ENCODE measurements at places on chromosomes 16 and 17.

- DNase-seq: no peak
These were observed 189.7 kb downstream of the SNX29 start for GRCh38 chr16:12166271-12166670.

- DNase-seq: no peak
These were observed 119.3 kb upstream of the WSCD1 start for GRCh38 chr17:5950878-5951277.

DNA sequence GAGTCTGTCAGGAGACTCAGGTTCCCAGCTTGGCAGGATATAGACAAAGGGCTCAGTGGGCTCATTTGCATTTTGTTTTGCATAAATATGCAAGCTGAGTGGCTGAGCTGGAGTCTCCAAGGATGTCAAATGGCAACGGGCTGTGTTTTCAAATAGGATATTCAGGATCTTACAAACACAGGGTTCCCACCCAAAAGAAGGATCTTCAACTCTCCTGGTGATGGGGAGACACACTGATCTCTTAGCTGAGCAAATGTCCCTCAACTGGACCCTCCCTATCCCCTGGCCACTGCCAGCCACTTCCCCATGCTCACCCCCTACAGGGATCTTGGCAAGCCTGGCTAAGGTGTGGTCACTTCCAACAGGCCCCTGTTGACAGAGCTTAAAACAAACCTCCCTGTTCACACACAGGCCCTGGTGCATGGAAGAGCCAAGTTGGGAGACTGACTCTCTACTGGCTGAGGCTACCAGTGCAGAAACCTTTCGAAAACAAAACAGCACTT lies 61.6 kb downstream of the SOX9 start:
- no peak for DNase-seq

DNA sequence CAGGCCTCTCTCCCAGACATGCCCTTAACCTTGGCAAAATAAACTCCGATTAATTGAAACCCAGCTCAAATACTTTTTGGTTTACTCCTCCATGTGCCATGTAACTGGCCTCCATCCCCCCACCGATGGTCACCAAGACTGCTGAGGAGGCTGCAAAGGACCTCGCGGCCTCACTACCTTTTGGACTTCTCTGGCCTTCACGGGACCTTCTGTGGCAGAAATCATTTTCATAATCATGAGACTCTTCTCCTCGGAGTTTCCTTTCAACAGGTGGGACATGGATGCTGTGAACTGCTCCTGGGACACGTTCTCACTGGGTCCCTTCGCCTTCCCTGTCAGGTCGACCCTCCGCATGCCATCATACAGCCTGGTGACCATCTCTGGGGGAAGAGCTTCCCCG lies 9.0 kb downstream of the MEAK7 start:
- DNase-seq: no peak

- DNase-seq: peak; percentile 81
These were observed 44.7 kb downstream of the CHD9 start for GRCh38 chr16:53099318-53100130.

DNA sequence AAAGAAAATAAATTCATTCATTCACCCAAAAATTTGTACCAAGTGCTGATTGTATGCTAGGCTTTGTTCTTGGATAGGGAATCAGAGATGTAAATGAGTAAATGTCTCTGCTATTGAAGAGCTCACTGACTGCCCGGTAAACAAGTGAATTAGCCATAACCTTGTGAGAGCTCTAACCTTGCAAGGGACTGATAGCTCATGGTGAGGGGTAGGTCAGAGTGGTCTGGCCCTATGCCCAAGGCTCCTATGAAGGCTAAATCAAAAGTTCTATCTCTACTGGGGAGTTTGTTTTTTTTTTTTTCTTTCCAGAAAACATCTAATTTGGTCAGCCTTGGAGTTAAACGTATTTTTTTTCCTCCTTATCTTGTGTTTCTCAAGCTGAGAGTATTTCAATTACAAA lies 172.8 kb upstream of the CDH11 start:
- no peak for DNase-seq

DNA sequence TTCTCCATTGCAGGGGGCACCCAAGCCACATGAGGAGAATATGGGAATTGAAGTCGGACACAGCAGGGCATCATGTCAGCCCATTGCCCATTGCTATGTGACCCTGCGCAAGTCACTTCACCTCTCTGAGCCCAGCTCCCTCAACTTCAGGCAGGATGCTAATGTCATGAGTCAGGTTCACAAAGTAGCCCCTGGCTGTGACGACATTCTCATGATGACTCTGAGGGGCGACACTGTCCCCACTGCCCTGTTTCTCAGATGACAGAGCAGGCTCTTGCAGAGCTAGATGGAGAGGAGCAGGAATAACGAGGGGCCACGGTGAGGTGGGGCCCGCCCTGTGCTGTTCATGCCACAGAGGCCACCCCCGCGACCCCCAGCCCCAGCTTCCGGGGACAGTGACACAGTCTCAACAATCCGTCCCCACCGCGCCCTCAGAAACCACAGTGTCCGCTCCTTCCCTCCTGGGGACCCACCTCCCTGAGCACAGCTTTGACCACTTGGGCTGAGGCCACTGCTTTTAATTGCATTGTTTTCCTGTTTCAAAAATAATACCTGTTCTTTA lies 13.2 kb upstream of the ZNF469 start:
- no peak for DNase-seq

- DNase-seq: no peak
These were observed 50.9 kb upstream of the CPNE2 start for GRCh38 chr16:57041182-57042156.

DNA sequence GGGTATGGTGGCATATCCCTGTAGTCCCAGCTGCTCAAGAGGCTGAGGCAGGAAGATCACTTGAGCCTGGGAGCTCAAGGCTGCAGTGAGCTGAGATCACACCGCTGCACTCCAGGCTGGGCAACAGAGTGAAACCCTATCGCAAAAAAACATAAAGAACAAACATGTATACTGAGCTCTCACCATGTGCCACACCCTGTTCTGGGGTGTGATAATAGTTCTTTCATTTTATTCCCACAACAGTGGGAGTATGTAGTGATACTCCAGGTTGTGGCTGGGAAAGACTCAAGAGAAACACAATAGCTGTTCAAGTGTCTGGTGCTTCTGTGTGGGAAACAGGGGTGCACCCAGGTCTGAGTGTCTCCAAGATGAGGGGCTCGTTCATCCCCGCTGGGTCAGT lies 90.7 kb downstream of the SOCS1 start:
- DNase-seq: no peak

GRCh38 chr17:2212400-2212981 lies 91.1 kb downstream of the SMG6 start:
- no peak for DNase-seq

DNA sequence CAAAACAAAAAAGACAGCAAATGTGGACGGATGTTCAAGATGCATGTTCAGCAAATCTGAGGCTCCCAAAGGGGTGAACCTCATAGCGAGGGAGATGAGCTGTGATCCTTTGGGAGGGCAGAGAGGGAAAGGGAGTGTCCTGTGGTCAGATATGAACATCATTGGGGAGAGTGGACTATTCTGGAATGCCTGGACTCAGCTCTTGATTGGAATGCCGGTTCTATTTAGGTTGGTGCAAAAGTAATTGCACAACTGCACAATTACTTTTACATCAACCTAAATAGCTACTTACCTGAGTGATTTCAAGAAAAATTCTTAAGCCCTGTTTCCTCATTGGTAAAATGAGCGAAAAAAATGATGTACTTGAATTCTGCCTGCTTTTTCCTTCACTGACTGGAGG lies 89.6 kb downstream of the CACNG3 start:
- DNase-seq: no peak

- DNase-seq: no peak
These were observed 34.4 kb downstream of the DNAH3 start for GRCh38 chr16:21116148-21116693.

GRCh38 chr17:3817851-3818605 lies 17.0 kb upstream of the ITGAE start:
- no peak for DNase-seq

DNA sequence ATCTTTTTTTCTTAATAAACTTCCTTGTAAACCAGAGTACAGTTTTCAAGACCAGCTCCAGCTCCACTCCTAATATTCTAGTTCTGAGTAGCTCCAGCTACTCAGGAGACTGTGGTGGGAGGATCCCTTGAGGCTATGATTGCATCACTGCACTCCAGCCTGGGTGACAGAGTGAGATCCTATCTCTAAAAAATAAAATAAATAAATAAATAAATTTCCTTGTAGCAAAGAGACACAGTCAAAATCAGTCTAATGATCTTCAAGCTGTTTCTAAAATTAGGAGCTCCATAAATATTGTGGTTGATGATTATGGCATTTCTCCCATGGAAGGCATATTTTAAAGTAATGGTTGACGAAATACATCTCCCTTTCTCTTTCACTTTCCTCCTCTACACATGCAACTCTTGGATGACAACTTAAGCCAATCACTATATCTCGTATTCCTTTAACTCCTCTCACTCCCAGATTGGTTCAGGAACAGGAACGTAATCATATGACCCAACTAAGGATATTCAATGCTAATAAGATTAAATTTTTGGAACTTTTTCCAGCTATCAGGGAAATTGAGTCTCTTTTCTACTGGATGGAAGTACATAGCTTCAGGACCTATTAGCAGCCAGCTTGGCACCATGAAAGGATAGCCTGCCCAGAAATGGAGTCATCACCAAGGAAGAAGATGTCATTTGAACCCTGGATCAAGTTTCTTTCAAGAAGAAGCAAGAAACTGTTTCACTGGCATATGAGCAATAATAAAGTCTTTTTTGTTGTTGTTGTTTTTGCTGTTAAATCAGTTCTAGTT lies 42.1 kb upstream of the TAOK1 start:
- DNase-seq: peak; percentile 16

DNA sequence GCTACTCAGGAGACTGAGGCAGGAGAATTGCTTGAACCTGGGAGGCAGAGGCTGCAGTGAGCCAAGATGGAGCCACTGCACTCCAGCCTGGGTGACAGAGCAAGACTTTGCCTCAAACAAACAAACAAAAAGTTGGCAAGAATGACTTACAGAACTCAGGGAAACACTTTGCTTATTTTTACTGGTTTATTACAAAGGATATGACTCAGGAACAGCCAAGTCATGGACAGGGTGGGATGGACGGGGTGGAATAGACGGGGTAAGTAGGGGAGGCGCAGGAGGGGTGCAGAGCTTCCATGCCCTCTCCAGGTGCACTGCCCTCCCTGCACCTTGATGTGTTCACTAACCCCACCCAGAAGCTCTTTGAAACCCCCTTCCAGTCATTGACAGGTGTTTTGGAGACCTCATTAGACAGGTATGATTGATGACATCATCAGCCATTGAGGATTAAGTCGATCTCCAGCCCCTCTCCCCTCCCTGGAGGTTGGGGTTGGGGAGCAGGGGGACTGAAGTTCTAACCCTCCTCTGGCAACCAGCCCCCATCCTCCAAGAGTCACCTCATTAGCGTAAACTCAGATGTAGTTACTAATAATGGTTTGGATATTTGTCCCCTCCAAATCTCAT lies 41.3 kb upstream of the ZCCHC14 start:
- DNase-seq: no peak

GRCh38 chr17:6327007-6327406 lies 107.9 kb downstream of the AIPL1 start:
- no peak for DNase-seq

- DNase-seq: no peak
These were observed 918.1 kb upstream of the CDH8 start for GRCh38 chr16:62954144-62955032.

DNA sequence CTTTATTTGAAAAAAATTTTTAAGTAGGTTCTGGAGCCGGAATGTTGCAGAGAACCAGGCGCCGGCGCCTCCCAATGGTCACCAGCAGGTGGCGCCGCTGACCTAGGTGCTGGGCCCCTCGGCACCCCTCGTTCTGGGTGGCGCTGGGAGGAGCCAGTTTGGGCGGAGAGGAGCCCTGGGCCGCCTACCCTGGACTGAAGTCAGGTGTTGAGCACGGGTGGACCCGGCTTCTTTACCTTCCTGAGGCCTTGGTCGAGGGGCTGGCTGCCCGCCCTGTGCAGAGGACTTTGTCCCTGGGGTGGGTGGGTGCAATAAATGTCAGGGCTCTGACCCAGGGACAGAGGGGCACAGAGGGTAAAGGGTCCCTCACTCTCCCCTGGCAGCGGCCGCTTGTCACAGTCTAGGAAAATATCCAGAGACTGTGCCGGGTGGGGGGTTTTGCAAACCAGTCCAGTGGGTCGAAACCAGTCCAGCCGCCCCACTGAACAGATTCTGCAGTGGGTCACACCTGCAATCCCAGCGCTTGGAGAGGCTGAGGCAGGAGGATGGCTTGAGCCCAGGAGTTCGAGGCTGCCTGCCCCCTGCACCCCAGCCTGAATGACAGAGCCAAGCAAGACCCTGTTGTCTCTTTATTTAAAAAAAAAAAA lies 30.1 kb upstream of the TNFRSF13B start:
- no peak for DNase-seq

DNA sequence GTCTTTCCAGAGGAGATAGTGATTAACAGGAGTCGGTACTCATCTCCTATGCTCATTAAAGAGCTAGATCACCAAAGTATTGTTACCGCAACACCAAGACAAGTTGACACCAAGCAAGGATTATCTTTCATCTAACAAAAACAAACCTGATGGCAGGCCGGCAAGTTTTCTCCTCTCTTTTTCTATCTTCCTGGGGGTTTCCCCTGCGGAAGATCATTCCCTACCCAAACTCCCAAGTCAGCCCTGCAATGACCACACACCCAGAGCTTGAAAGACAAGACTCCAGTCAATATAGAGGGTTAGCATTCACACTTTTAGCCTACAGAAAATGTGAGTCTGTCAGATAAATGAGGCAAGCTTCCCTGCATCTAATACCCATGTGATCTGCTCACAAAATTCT lies 312.1 kb downstream of the SOX9 start:
- no peak for DNase-seq

DNA sequence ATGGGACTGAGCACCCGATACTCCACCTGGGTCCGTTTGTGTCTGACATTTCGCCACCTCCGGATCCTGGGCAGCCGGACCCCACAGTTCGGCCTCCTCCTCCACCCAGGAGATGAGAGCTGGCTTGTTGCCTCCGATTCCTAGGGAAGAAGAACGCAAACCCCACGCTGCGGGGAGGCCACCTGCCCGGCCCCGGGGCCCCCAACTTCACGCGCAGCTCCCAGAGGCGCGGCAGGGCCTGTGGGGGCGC lies 542 bp downstream of the ZNF764 start:
- no peak for DNase-seq

DNA sequence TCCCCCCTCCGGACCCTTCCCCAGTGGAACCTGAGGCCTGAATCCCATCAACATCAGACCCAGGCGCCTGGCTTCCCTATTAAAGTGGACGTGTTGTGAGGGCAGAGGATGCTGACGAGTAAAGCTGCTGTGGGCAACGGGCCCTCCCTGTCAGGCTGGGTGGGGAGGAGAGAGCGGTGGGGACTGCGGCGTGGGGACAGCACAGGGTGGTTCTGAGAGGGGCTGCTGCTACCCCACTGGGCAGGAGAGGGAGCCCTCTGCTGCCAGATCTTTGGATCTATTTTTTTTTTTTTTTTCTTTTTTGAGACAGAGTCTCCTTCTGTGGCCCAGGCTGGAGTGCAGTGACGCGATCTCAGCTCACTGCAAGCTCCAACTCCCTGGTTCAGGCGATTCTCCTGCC lies 5.9 kb downstream of the CA5A start:
- DNase-seq: no peak
